ENCODE measurements at places on chromosomes 3 and 15. TPM values are rescaled to one million over a fixed set of nuclear protein-coding genes. Genes with fewer than 3 reads are reported as not detected.

DNA sequence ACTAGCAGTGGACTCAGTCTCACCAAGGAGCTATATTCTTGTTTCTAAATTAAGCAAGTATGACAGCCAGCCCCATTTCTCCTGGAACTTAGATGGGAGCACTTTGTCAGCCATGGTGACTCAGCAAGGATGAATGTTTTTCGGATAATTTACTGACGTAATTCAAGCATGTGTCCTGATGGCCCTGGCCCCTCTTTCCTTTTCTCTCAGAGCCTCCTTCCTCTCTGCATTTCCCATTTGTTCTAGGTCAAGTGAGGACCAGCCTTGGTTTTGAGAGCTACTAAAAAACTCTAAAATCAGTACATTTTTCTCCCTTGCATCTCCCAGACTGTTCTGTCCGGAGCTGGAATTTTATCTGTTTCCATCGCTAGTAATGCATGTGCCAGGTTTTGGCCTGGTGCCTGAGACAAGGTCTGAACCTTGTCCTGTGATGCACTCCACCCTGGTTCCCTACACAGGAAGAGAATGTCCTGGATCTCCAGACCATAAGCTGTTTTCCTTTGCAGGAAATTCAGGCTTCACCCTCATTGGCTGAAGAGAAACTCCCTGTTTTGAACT is 256.6 kb upstream of the ROPN1 start:
- peak; percentile 27 for DNase-seq

DNA sequence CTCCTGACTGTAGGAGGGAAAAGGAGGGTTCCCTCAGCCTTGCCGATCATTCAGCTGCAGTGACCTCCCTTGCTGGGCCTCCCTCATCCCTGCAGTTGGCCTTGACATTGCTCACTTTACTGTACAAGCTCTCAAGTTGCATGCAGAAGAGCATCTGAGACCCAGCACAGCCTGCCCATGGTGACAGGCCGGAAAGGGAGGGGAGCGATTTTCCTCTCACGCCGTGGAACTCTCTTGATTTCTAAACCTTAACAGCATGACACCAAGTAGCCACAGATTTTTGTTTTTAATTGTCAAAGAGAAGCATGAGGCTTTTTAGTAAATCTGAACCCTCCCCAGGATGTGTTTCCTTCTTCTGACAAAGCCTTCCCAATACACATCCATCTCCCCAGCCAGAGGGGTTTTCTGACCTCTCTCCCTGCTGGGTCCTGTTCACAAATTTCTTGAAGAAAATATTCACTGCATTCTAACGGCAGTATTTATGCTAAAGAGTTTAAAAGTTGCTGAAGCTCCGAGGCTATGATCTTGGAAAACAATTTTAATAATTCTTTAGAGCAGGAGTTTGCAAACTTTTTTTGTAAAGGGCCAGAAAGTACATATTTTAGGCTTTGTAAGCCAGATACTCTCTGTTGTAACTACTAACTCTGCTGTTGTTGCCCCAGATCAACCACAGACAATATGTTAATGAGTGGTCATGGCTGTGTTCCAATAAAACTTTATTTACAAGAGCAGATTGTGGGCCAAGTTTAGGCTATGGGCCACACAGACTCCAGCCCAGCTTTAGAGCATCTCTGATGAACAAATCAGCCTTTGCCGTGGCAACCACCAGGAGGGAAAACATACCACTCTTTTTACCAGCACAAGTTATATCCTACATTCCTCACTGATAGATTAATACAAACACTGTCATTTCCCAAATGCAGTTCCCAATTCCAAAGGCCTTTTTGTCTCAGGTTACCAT is 34.8 kb downstream of the LMCD1 start:
- DNase-seq, result no peak

DNA sequence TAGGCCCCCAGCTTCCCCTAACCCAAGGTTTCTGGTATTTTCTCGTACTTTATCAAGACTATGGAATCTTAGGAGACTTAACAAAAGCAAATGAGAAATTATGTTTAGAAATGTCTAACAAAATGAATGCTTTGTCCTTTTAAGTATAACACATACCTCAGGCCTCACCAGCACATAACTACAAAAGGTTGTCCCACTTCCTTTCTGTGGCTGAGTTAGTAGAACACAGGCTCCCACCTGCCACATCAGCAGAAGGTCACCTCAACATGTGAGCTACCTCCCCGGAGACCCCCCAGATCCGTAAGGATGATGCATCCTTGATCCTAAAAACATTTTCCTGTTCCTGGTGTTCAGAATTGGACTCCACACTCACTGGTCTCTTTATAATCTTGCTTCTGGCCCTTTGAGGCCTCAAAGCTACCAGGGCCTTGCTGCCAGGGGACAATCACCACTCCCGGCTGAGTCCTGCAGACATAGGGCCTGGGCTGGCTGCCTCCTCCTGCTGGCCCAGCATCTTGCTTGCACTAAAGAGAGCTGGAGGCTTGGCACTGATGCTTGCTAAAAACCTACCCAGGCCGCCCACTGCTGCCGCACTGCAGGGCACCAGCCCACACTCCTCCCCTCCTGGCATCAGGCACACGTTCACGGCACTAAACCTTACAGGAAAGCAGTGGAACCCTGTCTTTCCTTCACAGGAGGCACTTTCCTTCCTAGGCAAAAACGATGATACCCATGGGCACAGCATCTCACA is 2.9 kb downstream of the CCRL2 start:
- no peak for DNase-seq

CEMIP gene
- polyA plus RNA-seq, result not detected

- DNase-seq, result no peak
Measured at GRCh38 chr3:127750226-127751031, 71.9 kb downstream of the MGLL start.

DNA sequence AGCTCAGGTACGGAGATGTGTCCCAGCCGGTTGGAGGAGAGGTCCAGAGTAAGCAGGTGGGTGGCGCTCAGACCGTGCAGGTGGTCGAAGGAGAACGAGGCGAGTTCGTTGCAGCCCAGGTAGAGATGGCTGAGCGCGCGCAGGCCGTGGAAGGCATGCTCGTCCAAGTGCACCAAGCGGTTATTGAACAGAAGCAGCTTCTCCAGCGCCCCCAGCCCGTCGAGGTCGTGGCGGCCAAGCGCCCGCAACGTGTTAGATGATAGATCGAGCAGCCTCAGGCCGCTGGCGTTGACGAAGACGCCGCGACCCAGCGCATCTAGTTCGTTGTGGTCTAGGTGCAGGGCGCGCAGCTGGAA is 648 bp downstream of the AMIGO3 start:
- no peak for DNase-seq

GRCh38 chr3:90068783-90069182 is 961.4 kb downstream of the EPHA3 start:
- no peak for DNase-seq

TGM5 gene
- polyA plus RNA-seq, result not detected

STX19 gene
- 10.4 TPM for polyA plus RNA-seq

- no peak for DNase-seq
Measured at GRCh38 chr3:126116526-126116925, 32.6 kb upstream of the SLC41A3 start.

CELSR3 gene
- polyA plus RNA-seq, result 1.00 TPM

- DNase-seq, result no peak
Measured at GRCh38 chr3:41356775-41357174, 157.5 kb downstream of the CTNNB1 start.

GRCh38 chr15:33675246-33675645 is 293.1 kb upstream of the CHRM5 start:
- peak; percentile 8 for DNase-seq

DNA sequence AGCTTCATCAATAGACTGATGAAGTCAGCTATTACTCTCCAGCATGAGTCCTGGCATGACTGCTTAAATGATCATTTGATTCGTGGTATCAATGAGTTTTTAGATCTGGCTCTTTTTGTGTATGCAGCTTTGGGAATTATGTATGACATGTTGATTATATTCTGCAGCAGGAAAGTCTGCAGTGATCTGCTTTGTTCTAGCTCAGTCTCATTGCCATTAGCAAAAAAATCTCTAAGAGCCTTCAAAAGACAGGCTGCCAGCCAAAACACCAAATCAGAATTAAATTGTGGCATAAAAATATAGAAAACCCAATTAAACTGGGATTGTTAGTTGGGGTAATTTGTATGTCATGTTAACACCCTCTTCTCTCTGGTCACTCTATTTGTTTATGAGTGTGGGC is 1021.0 kb upstream of the SEMA6D start:
- no peak for DNase-seq

SLC22A13 gene
- polyA plus RNA-seq, result not detected

DNA sequence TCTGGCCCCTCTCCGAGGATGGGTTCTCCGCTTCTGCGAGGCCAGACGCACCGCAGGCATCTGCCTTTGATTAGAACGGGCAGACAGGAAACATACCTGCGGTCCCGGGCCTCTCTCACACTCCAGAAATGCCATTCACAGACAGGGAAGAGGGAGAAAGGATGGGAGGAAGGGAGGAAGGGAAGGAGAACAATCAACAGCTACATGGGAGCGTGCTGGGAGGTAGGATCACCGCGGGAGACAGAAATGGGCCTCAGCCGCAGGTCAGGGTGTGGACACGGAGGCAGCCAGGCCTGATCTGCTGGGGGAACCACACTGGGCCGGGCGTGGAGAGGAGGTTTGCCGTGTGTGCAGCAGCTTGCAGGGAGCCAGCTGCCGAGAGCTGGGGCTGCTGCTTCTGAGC is 90.7 kb upstream of the RGMA start:
- DNase-seq, result no peak

DNA sequence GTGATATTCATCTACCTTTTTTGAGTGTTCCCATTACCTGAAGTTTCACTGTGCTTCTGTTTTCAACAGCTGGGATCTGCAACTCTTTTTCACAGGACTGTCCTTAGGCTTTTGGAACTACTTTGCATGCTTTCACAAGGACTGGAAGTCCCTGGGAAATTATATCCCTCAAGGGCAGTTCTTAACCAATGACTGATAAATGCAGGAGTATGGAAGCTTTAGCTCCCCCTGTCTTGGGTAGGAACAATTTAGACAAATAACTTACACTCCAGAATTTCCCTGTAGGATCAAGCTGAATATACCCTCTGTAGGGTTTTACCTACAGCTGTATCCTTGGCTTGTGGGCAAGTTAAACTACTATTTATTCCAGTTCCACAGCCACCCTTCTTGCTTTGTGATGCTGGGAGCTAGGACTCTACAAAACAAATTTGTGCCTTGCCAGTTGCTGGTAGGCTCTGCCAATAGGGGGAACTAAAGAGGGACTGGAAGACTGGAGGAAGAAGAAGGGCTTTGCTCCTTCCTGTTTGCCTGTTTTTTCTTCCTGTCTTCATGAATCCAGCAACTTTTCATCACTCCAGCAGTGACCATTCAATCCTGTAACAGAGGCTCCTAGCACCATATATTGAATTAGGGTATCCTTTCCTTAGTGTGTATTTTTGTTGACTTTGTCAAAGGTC is 6.8 kb upstream of the ZNF280D start:
- DNase-seq, result no peak

DNA sequence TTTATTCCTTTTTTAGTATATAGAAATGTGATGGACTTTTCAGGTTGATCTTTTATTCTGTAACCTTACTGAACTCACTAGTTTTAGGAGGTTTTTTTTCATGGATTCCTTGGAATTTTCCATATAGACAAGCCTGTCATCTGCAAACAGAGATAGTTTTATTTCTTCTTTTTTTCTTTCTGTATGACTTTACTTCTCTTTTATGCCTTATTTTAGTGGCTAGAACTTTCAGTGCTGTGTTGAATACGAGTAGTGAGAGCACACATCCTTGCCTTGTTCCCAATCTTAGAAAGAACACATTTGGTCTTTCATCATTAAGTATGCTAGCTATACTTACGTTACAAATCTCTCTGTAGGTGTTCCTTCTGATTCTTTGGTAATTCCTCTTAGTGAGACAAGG is 336.5 kb downstream of the PTPRG start:
- no peak for DNase-seq

DNA sequence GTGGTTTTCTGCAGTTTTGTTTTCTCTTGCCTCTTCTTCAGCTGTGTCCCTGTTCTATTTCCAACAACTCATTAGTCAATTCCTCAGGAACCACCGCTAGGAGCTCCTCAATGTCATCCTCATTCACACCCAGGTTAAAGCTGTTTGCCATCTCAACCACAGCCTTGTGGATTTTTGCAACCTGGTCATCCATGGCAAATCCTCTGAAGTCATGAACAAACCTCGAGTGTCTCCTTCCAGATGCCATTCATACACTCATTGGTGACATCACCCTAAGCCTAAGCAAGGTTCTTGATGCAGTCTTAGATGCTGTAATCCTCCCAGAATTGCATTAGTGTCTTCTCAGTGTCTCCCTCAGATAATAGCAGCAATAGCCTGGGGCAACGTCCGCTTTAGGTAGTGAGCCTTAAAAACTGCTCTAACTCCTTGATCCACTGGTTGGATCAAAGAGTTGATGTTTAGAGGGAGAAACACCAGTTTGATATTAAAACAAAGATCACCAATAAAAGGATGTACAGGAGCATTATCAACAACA is 31.5 kb upstream of the ZNF502 start:
- DNase-seq, result no peak

- DNase-seq, result no peak
Measured at GRCh38 chr15:63457379-63457778, 47.0 kb upstream of the USP3 start.

DNA sequence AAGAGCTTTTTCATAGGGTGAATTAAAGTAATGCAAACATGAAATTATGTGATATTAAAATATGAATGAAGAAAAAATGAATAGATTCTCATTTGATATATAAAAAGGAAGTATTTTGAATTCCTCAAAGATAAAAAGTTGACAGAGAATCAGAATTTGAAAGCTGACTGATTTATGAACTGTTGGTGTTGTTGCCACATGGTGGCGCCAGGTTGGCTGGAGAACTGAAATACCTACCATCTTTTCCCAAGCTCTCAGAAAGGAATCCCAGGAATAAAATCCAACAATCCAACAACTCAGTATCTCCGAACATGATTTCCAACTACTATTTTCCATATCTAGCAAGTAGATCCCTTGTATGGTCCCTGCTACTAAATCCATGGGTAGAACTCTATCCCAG is 3.1 kb downstream of the MYRIP start:
- peak; percentile 47 for DNase-seq

ABCF3 gene
- polyA plus RNA-seq, result 43.4 TPM

ASB14 gene
- polyA plus RNA-seq, result not detected

- DNase-seq, result peak; percentile 60
Measured at GRCh38 chr3:145776782-145777408, 384.1 kb downstream of the PLOD2 start.

CTXND1 gene
- polyA plus RNA-seq, result 3.8 TPM

SLC28A1 gene
- not detected for polyA plus RNA-seq

DNA sequence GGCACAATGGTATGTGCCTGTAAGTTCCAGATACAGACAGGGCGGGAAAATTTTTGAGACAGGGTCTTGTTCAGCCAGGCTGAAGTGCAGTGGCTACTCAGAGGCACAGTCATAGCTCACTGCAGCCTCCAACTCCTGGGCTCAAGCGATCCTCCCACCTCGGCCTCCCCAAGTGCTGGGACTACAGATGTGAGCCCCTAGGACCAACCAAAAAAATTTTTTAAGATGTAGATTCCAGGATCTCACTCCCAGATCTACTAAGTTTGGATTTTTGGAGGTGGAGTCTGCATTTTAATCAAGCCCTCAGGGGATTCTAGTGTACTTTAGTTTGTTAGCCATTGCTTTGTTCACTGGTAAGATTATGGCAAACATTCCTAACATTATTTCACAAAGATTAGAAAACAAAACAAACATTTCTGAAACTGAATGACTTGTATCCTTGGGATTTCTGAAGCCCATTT is 2.7 kb downstream of the LIPH start:
- no peak for DNase-seq
